ENCODE measurements at places on chromosomes 12 and 14.

GRCh38 chr12:1418144-1418543 lies 176.2 kb downstream of the FBXL14 start:
- no peak for DNase-seq

DNA sequence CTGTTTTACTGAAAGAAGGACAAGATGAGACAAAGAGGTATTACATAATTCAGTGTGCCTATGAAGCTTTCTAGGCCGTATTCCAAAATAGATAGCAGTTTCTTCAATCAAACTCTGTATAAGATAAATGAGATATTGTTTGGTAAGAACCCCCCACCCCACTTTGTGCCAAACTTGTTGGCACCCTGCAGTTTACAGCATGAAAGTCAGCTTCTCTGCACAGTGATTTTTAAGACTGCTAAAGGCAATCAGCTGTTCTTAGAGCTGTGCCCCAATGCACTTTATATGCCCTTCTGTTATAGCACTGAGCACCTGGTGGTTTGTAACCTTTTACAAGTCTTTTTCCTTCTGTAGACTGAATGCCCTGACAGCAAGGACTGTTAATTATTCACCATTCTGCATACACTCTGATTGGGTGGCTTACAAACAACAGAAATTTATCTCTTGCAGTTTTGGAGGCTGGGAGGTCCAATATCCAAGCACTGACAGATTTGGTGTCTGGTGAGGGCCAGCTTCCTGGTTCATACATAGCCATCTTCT lies 76.7 kb downstream of the ANO4 start:
- no peak for DNase-seq

- no peak for DNase-seq
These were observed 16.9 kb downstream of the METTL25 start for GRCh38 chr12:82375201-82375600.

DNA sequence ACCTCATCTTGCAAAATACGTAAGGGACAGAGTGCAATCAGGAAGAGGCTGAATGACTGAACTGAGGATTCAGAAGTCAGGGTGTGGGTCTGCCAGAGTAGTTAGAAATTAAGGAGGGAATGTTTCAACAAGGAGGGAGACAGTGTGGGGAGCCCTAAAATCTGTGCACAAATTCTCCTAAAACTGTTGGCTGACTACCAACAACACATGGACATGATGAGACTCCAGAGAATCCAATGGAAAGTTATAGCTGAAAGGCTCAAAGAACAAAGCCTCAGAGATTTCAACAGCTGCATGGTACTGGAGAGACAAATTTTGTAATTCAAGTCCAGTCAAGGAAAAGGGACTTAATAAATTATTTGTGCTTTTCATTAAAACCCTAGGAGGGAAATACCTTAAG lies 36.1 kb upstream of the NEDD1 start:
- DNase-seq: no peak

GRCh38 chr14:24270537-24271133 lies 762 bp downstream of the RABGGTA start:
- no peak for DNase-seq

DNA sequence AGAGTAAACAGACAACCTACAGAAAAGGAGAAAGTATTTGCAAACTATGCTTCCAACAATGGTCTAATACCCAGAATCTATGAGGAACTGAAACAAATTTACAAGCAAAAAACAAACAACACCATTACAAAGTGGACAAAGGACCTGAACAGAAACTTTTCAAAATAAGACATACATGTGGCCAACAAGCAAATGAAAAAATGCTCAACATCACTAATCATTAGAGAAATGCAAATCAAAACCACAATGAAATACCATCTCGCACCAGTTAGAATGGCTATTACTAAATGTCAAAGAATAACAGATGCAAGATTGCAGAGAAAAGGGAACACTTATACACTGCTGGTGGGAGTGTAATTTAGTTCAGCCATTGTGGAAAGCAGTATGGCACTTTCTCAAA lies 125.8 kb downstream of the C12orf42 start:
- DNase-seq: no peak

DNA sequence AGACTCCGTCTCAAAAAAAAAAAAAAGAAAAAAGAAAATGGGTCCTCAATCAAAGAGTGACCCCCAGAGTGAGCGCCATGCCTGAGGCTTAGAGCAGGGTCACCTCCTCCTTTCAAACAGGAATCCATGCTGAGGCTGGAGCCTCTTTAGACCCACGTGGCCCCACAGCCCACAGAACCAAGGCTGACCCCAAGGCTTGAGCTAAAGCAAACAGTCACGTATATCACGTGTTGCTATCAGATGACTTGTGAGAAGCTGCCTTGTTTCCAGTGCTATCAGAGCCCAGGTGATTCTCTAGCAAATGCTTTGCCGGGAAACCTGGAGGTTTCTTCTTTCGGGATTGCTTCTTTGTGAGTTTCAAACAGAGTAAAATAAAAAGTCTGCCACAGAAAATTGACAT lies 31.7 kb upstream of the DYNC1H1 start:
- DNase-seq: no peak

GRCh38 chr12:122081083-122081696 lies 2.6 kb downstream of the MLXIP start:
- DNase-seq: no peak

- DNase-seq: no peak
These were observed 70.4 kb upstream of the SFSWAP start for GRCh38 chr12:131640525-131640924.

GRCh38 chr12:84038242-84038641 lies 874.4 kb downstream of the SLC6A15 start:
- no peak for DNase-seq

- no peak for DNase-seq
These were observed 91.9 kb downstream of the ARMH4 start for GRCh38 chr14:58060077-58060476.

DNA sequence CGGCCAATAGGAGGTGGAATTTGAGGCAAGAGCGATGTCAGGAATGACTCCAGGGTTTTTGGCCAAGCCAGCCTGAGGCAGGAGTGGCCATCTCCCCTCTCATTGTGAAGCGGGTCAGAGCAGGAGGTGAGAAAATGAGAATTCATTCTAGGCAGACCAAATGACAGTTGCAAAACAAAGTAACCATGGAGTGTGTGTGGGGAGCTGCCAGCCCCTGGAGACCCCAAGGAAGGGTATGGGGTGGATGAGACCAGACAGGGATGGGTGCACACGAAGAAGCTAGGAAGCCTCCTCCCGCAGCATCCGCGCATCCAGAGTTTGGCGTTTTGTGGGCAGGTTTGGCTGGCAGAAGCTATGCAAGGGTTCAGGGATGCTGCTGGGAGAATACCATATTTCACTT lies 38.8 kb downstream of the FZD10 start:
- no peak for DNase-seq

DNA sequence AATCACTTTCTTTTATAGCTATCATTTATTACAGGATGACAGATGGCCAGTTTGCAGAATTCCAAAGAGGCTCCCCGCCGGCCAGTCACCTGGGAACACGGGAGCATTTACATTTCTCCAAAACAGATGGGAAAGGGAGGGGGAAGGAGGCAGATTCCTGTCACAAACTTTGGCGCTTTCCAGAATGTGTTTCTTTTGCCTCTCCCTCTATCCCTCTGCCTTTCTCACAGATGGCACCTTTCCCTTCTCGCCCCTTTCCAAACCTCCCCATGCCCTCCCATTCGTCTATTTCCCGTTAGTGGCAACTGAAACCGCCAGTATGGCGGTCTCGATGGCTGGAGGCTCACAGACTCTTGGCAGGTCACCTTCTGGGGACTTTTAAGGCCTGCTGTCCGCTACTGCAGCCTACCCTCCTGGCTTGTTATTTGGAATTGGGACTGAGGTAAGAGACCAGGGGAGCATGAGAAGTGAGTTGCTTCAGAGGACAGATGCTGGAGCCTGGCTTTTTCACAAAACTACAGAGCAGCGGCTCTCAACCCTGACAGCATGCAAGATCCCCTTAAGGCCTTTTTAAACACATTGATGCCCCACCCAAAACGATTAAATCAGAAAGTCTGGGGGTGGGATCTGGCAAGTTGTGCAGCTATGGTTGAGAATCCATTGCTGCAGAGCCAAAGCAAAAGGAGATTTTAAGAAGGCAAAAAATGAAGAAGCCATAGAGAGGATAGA lies 161.5 kb upstream of the VASH1 start:
- no peak for DNase-seq

GRCh38 chr12:18580706-18581105 lies 157.1 kb downstream of the PLCZ1 start:
- no peak for DNase-seq

DNA sequence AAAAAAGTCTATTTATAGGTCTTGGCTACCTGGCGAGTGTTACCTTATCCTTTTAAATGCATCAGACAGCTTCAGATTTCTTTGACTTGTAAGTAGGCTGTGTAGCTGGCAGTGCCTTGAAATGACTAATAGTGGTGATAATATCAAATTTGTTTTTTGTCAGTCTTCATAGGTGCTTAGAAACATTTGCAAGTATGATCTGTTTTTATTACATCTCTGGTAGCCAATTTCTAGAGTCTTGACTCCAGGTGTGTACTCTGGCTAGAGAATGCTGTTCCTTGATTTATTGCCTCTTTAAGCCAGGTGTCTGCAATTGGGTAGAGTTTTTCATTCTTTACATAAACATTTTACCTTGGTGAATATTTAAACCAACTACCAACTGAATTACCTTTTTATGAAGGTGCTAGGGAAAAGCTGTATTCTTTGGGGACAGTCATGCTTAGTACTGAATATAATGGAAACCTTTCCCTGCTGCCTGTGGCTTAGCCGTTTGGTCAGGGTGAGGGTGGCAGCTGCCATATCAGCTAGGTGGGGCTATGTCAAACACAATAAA lies 32.6 kb downstream of the MLXIP start:
- DNase-seq: no peak

DNA sequence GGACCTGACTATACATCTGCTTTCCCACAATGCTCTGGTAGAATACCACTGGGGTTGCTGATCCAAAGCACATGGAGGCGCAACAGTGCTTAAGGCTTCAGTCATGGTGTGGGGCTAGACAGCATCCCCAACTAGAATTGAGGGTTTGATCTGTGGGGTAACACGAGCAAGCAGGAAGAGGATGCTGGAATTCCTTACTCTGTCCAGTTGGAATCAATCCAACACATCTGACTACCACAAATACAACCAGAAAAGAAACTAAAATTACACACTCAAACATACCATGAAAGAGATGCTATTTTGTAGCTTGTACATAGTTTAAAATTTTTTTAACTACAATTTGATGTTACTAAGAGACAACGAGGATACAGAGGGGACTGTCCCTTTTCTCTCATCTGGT lies 40.4 kb upstream of the GTF2A1 start:
- no peak for DNase-seq

- DNase-seq: no peak
These were observed 76.3 kb upstream of the RTL1 start for GRCh38 chr14:100979780-100980179.

DNA sequence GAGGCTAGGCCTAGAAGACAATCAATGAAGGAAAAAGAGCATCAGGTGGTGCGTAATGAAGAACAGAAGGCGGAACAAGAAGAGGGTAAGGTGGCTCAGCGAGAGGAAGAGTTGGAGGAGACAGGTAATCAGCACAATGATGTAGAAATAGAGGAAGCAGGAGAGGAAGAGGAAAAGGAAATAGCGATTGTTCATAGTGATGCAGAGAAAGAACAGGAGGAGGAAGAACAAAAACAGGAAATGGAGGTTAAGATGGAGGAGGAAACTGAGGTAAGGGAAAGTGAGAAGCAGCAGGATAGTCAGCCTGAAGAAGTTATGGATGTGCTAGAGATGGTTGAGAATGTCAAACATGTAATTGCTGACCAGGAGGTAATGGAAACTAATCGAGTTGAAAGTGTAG lies 5.5 kb downstream of the PNN start:
- DNase-seq: no peak

GRCh38 chr12:3124917-3125316 lies 47.7 kb downstream of the TSPAN9 start:
- DNase-seq: no peak

- no peak for DNase-seq
These were observed 18.2 kb upstream of the SUSD6 start for GRCh38 chr14:69593018-69593677.

DNA sequence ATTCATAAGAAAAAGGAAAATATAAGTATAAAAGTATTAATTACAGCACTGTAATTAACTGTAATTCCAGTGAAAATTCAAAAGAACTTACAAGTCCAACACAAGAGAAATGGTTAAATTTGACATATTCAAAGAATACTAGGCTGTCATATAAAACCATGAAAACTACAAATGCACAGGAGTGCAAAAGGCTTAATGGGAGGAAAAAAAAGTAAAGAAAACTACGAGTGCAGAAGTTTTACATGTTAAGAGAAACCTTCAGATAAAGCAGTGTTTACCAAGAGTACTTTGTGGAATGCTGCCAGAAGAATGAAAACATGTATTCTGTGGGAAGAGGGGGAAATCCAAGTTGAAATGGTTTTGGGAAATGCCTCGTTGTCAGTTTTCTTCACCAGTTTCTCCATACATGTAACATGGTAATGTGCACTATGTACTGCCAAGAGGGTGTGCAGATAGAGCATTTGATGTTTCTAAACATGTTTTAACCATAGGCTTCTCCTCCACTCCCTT lies 9.1 kb downstream of the HEATR5A start:
- no peak for DNase-seq

DNA sequence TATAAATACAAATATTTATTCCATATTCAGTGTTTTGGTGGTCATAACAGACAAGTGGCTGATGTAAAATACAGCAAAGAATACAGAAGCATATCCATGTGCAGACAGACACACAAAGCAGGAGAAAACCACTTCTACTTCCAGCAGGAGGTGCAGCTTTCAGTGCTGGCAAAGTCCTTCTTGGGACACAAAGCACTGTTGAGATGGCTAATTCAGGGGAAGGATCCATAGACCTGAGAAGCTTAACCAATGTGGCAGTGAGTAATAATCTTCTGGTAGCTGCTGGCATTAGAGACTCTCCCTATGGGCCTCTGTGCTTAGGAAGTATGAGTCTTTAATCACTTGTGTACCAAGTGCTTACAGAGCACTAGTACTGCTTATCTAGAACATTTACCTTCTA lies 26.8 kb downstream of the AMN1 start:
- DNase-seq: no peak

GRCh38 chr12:22709292-22709691 lies 84.3 kb downstream of the ETNK1 start:
- no peak for DNase-seq

GRCh38 chr12:22598141-22598762 lies 26.7 kb upstream of the ETNK1 start:
- no peak for DNase-seq
